ENCODE measurements at places on chromosomes 13 and 19.
A peak's percentile ranks its signal among the peaks of the same experiment; 100 is the strongest.

GRCh38 chr13:109918179-109918711 is 131.9 kb upstream of the IRS2 start:
- peak; percentile 20 for DNase-seq

- DNase-seq = no peak
Observed at GRCh38 chr19:7113233-7113632, 43.7 kb downstream of the ZNF557 start.

GRCh38 chr13:61477619-61478018 is 62.0 kb upstream of the PCDH20 start:
- no peak for DNase-seq

- DNase-seq = no peak
Observed at GRCh38 chr19:18460900-18461299, 23.0 kb upstream of the ISYNA1 start.

GRCh38 chr13:24288870-24289269 is 20.5 kb upstream of the C1QTNF9 start:
- DNase-seq = no peak

GRCh38 chr19:29672933-29673336 is 7.7 kb downstream of the PLEKHF1 start:
- no peak for DNase-seq

GRCh38 chr13:51240958-51241357 is 18.8 kb downstream of the FAM124A start:
- DNase-seq = no peak

Measured in astrocyte of the hippocampus (primary cell).